ENCODE measurements at places on chromosomes 4 and X.
A peak's percentile ranks its signal among the peaks of the same experiment; 100 is the strongest.

- peak; percentile 5 for DNase-seq
Observed at GRCh38 chr4:129218360-129218759, 122.4 kb downstream of the C4orf33 start.

- no peak for DNase-seq
Observed at GRCh38 chr4:168769837-168770236, 240.2 kb downstream of the CBR4 start.

GRCh38 chr4:41835321-41835995, 86.9 kb upstream of the PHOX2B start:
- DNase-seq: no peak

GRCh38 chr4:82989575-82990429, 20.8 kb downstream of the LIN54 start:
- no peak for DNase-seq

DNA sequence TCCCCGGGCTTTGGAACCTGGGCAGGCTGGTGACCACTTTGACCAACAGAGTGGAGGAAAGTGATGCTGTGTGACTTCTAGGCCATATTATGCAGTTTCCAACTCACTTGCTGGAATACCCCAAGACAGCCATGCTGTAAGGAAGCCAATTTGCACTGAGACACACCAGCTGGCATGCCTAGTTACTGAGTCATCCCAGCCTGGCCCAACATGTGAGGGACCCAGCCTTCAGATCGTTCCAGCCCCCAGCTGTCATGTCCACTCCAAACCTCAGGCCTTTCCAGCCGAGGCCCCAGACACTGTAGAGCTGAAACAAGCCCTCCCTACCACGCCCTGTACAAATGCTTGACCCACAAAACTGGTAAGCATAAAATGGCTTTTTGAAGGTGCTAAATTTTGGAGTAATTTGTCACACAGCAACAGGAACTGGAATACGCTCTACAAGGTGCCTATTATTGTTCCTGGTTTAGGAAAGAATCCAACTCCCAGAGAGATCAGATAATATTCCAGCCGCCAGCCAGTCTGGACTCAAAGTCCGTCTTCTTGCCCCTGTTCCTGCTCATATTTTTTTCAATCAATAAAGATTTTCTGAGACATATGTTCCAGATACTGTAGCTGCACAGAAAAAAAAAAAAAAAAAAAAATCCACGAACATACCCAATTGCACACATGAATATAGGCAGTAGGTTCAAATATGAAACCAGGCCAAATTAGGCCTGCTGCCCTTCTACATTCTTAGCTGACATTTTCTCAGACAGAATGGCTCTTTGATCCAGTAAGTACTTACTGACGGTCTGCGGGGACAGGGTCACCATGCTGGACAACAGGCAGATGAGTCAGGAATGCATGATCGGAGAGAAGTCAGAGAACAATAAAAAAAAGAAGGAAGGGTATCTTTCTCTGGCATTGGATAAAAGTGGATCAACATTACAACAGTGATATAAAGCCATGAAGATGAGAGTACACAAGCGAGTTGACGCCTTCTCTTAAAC, 35.1 kb downstream of the SH3KBP1 start:
- no peak for DNase-seq
